Uterine smooth muscle cell (primary cell): ENCODE measurements at places on chromosomes 5 and 9. TPM values are rescaled to one million over a fixed set of nuclear protein-coding genes. Genes with fewer than 3 reads are reported as not detected.

Gene OLFM1
- total RNA-seq, result 2.7 and 4.0 TPM in 2 replicates

Gene ZBTB6
- 16.0 and 16.3 TPM in 2 replicates for total RNA-seq

Gene TMCO6
- total RNA-seq, result 9.8 and 12.1 TPM in 2 replicates

Gene SLC6A7
- total RNA-seq, result under 0.01 TPM in 1 of 2 replicates, not detected in the other

Gene ANKRD18B
- 2.3 and 6.7 TPM in 2 replicates for total RNA-seq

Gene PCA3
- under 0.01 TPM in 2 replicates for total RNA-seq

Gene THBS4
- 1.1 and 2.1 TPM in 2 replicates for total RNA-seq

Gene IRX4
- total RNA-seq, result 0.11 TPM in 1 of 2 replicates, not detected in the other

Gene SLC36A1
- 9.1 and 9.9 TPM in 2 replicates for total RNA-seq
